Type B pancreatic cell (in vitro differentiated cells): ENCODE measurements at places on chromosomes 16 and 17.
A peak's percentile ranks its signal among the peaks of the same experiment; 100 is the strongest.

DNA sequence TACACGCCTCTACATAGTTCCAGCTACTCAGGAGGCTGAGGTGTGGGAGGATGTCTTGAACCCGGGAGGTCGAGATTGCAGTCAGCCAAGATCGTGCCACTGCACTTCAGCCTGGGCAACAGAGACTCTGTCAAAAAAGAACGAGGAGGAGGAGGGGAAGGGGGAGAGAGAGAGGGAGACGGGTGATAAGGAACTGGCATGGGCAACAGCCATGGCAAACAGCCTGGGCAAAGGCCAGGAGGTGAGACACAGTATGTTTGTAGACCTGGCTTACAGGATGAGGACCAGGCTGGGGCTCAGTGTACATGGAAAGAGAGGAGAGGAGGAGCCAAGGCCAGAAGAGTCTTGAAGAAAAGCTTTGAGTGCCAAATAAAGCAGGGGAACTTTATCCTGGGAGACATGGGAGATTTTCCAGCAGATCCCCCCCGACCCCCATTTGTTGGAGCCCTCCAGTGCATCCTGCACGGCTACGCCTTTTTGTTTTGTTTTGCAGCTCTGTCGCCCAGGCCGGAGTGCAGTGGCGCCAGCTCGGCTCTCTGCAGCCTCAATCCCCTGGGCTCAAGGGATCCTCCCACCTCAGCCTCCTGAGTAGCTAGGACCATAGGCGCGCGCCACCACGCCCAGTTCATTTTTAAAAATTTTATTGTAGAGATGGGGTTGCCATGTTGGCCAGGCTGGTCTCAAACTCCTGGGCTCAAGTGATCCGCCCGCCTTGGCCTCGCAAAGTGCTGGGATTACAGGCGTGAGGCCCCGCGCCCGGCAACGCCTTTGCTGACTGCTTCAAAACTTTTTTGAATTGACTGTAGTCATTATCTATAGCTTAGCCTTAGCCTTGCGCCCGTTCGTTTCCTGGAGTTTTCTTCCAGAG lies 1.3 kb upstream of the ALKBH5 start:
- peak overlapping the region; percentile 99 for H3K4me3 ChIP-seq
- peaks cover 3% of the 10 kb centered on the region for H3K27me3 ChIP-seq
- H3K36me3 ChIP-seq = peaks cover 5% of the 10 kb centered on the region
- H3K4me1 ChIP-seq = peaks cover 35% of the 10 kb centered on the region
- H3K27ac ChIP-seq = peak overlapping the region; percentile 100
- DNase-seq = no peak

DNA sequence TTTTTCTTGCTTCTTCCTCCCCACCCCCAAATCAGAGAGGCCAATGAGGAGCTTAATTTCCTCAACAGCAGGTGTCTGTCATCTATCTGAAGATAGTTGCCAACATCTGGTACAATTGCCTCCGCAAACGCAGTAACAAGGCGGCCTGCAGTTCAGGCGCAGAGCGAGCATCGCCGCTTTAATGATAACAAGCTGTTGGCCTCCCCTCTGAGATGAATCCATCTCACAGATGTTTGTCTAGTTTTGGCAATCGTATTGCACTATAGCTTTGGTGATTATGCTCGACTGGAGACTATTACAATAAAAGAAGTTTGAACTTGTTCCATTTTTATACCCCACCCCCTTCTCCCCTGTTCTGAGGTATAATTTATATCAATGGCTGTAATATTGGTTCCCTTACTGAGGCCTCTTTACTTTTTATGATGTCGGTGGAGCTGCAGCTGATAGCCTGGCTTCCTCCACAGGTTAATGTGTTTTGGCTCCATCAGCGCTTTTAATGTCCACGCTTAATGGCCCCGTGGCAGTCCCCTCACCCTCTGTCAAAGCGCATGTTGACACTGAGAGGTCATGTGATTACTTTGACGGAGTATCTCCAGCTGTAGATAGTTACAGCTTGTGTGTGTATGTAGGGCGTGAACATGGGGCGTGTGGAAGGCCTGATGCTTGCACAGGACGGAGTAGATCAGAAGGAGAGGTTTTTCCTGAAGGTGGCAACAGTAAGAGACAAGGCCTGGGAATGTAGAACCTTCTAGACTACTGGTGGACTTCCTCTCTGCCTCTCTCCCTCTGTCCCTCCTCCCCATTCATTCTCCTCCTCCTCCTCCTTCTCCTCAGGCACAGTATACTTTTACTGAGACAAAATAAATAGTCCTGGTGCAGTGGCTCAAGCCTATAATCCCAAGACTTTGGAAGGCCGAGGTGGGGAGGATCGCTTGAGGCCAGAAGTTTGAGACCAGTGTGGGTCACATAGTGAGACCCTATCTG lies 164.7 kb downstream of the MSI2 start:
- peak overlapping the region; percentile 53 for H3K4me3 ChIP-seq
- H3K27ac ChIP-seq = peak overlapping the region; percentile 75
- H3K27me3 ChIP-seq = no peaks in the 10 kb centered on the region
- peaks cover 19% of the 10 kb centered on the region for H3K36me3 ChIP-seq
- DNase-seq = no peak

DNA sequence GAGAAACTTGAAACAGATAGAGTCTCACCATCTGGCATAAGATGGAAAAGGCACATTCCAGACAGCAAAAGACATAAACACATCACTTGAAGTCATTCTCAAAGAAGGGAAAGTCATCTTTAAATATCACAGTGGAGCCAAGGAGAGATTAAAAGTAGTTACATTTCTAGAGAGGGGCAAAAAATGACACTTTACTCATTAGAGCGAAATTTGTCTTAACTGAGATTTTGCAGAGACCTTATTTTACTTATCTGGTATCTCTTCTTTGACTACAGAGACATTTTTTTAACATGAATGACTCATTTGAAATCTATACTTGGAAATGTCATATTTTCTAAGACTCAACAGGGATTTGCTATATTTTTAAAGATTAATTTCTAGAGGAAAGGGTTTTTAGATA lies 339.0 kb upstream of the KIF2B start:
- DNase-seq = no peak
- no peak overlapping the region for H3K27ac ChIP-seq
- H3K27me3 ChIP-seq = no peaks in the 10 kb centered on the region
- H3K4me3 ChIP-seq = no peak overlapping the region

GRCh38 chr17:58369214-58370031 lies 17.4 kb upstream of the SUPT4H1 start:
- peak overlapping the region; percentile 50 for H3K4me3 ChIP-seq
- peaks cover 12% of the 10 kb centered on the region for H3K4me1 ChIP-seq
- H3K36me3 ChIP-seq = peaks cover 7% of the 10 kb centered on the region
- no peaks in the 10 kb centered on the region for H3K27me3 ChIP-seq
- H3K27ac ChIP-seq = peak overlapping the region; percentile 94

- no peak overlapping the region for H3K4me3 ChIP-seq
- H3K4me1 ChIP-seq = peaks cover 36% of the 10 kb centered on the region
- no peak overlapping the region for H3K27ac ChIP-seq
- no peaks in the 10 kb centered on the region for H3K27me3 ChIP-seq
Measured at GRCh38 chr17:59423137-59423724, 91.8 kb downstream of the YPEL2 start.
